H4 (cell line): ENCODE measurements at places on chromosomes 2 and 18. TPM values are rescaled to one million over a fixed set of nuclear protein-coding genes. Genes with fewer than 3 reads are reported as not detected.

GRCh38 chr18:37447962-37448888 is 117.4 kb downstream of the CELF4 start:
- no peak for DNase-seq

DNA sequence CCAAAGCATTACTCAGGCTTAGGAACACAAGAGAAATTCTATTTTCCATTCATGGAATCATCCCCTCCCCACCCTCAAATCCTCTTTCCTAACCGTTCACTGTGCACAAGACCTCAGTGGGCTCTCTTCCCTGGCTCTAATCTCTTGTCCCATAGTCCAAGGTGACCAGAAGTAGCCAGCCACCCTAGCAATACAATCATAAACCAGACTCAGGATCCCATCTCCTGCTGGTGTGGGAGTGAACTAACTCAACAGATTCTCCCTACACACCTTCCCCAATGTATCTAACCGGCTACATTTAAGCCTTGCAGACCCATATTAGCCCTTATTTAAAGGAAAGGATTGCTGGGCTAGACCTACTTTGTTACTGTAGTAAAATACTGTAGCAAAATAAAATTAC is 45.5 kb downstream of the HNRNPLL start:
- DNase-seq = no peak

- no peak for DNase-seq
Observed at GRCh38 chr2:239780236-239780994, 244.7 kb downstream of the NDUFA10 start.

- no peak for DNase-seq
Observed at GRCh38 chr2:119746836-119747686, 12.7 kb upstream of the PTPN4 start.

DNA sequence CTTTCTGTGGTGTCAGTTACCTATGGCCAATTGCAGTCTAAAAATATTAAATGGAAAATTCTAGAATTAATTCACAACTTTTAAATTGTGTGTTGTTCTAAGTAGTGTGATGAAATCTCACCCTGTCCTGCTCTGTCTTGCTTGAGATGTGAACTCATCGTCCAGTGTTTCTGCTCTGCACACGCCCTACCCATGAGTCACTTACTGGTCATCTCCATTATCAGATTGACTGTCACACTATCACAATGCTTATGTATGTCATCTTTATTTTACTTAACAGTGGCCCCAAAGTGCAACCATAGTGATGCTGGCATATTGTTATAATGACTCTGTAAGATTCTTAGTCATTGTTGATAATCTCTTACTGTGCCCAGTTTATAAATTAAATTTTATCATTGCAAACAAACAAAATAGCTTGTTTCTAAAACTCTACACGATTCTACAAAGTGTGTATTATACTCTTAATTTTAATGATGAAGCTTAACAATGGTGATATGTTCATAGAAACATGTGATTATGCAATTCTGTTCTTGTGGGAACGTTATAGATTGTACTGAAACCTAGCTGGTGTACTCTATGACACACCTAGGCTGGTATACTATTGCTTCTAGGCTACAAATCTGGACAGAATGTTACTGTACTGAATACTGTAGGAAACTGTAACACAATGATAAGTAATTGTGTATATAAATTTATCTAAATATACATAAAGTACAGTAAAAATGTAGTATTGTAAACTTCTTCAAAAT is 1086.8 kb upstream of the PIK3C3 start:
- DNase-seq = peak; percentile 87

Gene POTEC
- total RNA-seq = 0.10 TPM in 1 of 2 replicates, not detected in the other
